Placental pericyte (primary cell): ENCODE measurements at places on chromosomes 4 and X. TPM values are rescaled to one million over a fixed set of nuclear protein-coding genes. Genes with fewer than 3 reads are reported as not detected.

The SH3RF1 gene
- 35.9 and 67.0 TPM in 2 replicates for total RNA-seq

The DMRTC1 gene
- total RNA-seq, result not detected in 2 replicates

The RIPPLY1 gene
- total RNA-seq, result not detected in 2 replicates

The NCBP2L gene
- total RNA-seq, result not detected in 2 replicates

The PHOX2B gene
- total RNA-seq, result not detected in 2 replicates

The MAGEA11 gene
- total RNA-seq, result not detected in 2 replicates

The SPANXC gene
- total RNA-seq, result not detected in 2 replicates

The CT45A3 gene
- not detected in 2 replicates for total RNA-seq

The CABS1 gene
- not detected in 2 replicates for total RNA-seq

The FGF13 gene
- 0.14 TPM in 1 of 2 replicates, not detected in the other for total RNA-seq

The IRS4 gene
- total RNA-seq, result under 0.01 TPM in 1 of 2 replicates, not detected in the other

The ADAM29 gene
- not detected in 2 replicates for total RNA-seq

The CTPS2 gene
- 5.3 and 13.9 TPM in 2 replicates for total RNA-seq

The FAAH2 gene
- 0.14 and 0.44 TPM in 2 replicates for total RNA-seq

The NLGN4X gene
- 3.1 and 5.3 TPM in 2 replicates for total RNA-seq

The SSX4 gene
- total RNA-seq, result not detected in 2 replicates

The ALB gene
- not detected in 2 replicates for total RNA-seq

The DDIT4L gene
- total RNA-seq, result 5.6 and 12.5 TPM in 2 replicates

The NSG1 gene
- total RNA-seq, result 0.29 and 1.3 TPM in 2 replicates

The SSX1 gene
- total RNA-seq, result not detected in 2 replicates

The HAUS7 gene
- total RNA-seq, result 8.8 and 26.8 TPM in 2 replicates

The ZMAT1 gene
- 0.22 and 0.72 TPM in 2 replicates for total RNA-seq

The ZNF711 gene
- 0.57 TPM in 1 of 2 replicates, not detected in the other for total RNA-seq

The GPR78 gene
- total RNA-seq, result 0.14 and 1.3 TPM in 2 replicates

The C4orf50 gene
- total RNA-seq, result not detected in 2 replicates

The TLR3 gene
- 1.7 and 2.8 TPM in 2 replicates for total RNA-seq

The WNK3 gene
- total RNA-seq, result 0.22 and 0.29 TPM in 2 replicates

The MAOB gene
- under 0.01 TPM in 1 of 2 replicates, not detected in the other for total RNA-seq

The FRMPD3 gene
- total RNA-seq, result under 0.01 TPM in 1 of 2 replicates, not detected in the other

The FOXR2 gene
- not detected in 2 replicates for total RNA-seq

The CSAG3 gene
- total RNA-seq, result not detected in 2 replicates

The MAMLD1 gene
- total RNA-seq, result 1.7 and 1.8 TPM in 2 replicates

The CDKL5 gene
- total RNA-seq, result 3.1 and 4.2 TPM in 2 replicates

The ESX1 gene
- total RNA-seq, result not detected in 2 replicates

The CXXC4 gene
- under 0.01 and 0.14 TPM in 2 replicates for total RNA-seq

The MAGEA2B gene
- not detected in 2 replicates for total RNA-seq

The GAGE1 gene
- not detected in 2 replicates for total RNA-seq
